Trophoblast cell (in vitro differentiated cells and primary cell): ENCODE measurements at places on chromosomes 4 and X.
A peak's percentile ranks its signal among the peaks of the same experiment; 100 is the strongest.

DNA sequence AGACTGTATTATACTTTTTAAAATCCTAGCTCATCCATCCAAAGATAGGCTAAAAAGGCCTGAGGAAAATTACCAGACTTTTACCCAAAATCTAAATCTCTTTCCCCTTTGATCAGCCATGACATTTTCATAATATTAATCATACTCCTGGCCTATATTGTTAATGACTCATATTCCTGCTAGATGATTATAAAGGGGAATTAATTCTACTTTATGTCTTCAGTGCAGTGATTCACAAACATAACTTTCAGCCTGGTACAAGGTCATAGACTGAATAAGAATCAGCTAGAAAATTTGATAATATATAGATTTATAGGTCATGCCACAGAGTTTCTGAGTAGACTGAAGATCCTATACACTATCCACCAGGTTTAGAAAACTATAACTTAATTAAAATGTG lies 1905.4 kb downstream of the C4orf33 start:
- no peaks in the 10 kb centered on the region for H3K4me1 ChIP-seq
- H3K27ac ChIP-seq, result no peak overlapping the region
- H3K4me3 ChIP-seq, result no peak overlapping the region
- H3K36me3 ChIP-seq, result no peaks in the 10 kb centered on the region
- H3K27me3 ChIP-seq, result no peaks in the 10 kb centered on the region
- DNase-seq, result no peak

- H3K27ac ChIP-seq, result no peak overlapping the region
- no peak for DNase-seq
- peaks cover 3% of the 10 kb centered on the region for H3K4me1 ChIP-seq
- H3K27me3 ChIP-seq, result no peaks in the 10 kb centered on the region
- H3K36me3 ChIP-seq, result no peaks in the 10 kb centered on the region
Observed at GRCh38 chrX:112630187-112630586, 49.6 kb downstream of the LHFPL1 start.

DNA sequence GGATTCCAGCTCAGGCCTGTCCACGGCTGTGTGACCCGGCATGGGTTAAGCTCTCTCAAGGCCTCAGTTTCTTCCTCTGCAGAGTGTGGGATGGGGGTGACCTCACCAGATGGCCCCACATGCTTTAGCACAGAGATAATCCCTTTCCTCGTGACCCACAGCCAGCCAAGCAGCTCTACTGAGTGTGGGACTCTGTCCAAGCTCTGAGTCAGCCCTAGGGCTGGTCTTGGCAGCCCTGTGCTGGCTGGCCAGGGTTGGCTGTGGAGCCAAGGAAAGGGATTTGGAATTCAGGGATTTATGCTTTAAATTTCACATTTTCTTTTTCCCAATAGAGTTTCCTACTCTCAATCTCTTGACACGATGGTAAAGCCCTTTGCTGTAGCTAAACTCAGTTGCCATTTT lies 19.7 kb upstream of the SPON2 start:
- DNase-seq, result no peak
- no peak overlapping the region for H3K4me3 ChIP-seq
- no peak overlapping the region for H3K27ac ChIP-seq
- no peaks in the 10 kb centered on the region for H3K36me3 ChIP-seq
- no peaks in the 10 kb centered on the region for H3K4me1 ChIP-seq

GRCh38 chr4:113169368-113169767 lies 119.9 kb downstream of the ANK2 start:
- no peaks in the 10 kb centered on the region for H3K36me3 ChIP-seq
- no peaks in the 10 kb centered on the region for H3K4me1 ChIP-seq
- no peaks in the 10 kb centered on the region for H3K27me3 ChIP-seq
- no peak overlapping the region for H3K27ac ChIP-seq
- DNase-seq, result peak; percentile 49

DNA sequence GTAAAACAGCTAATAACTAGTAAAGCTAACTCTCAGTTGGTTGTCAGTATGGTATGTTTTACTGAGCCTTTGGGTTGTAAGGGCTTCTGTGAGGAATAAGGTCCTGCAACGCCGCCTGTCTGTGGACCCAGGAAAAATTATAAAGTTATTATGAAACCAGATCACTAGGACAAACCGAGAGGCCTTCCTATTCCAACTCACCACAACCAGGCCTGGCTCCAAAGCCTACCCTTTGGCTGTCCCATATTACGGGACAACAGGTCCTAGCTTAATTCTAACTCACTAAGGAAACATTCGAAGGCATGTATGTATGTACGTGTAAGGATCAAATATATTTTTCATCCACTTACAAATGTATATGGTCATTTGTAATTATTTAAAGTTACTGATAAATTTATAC lies 1.4 kb downstream of the ANKRD17 start:
- H3K27ac ChIP-seq, result peak overlapping the region; percentile 27
- H3K36me3 ChIP-seq, result no peaks in the 10 kb centered on the region
- no peaks in the 10 kb centered on the region for H3K27me3 ChIP-seq
- DNase-seq, result peak; percentile 76
- H3K4me3 ChIP-seq, result peak overlapping the region; percentile 42

DNA sequence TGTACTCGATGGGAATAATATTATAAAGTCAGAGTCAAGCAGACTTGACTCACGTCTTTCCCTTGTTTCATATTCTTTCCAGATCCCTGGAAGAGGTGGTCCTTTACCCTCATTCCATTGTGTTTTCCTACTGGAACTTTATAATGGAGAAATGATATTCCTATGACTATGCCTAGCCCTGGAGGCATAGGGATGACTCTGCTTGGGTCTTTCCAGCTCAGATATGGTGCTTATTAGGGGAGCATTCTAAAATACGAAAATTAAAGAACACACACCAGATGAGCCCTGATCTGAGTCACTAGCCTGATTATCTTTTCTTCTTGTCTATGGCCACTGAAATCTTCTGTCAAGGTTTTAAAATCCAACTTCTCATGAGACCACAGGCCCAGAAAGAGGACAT lies 231.4 kb downstream of the ANKRD50 start:
- no peaks in the 10 kb centered on the region for H3K36me3 ChIP-seq

DNA sequence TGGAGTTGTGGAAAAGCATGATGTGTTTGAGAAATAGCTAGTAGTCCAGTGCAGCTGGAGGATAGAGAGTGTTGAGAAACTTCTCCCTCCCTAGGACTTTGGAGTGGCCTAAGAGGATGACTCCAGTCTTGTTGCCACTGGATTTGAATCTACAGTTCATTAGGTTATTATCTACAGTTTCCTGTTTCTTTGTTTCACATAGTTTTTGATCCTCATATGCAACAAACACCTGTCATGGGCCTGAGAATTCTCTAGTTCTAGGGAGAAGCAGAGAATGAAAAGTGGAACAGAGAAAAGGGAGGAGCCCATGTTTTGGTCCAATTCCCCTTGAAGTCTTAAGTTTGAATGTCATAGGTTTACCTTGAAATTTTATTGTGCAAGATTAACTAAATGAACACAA lies 73.6 kb upstream of the TBC1D9 start:
- H3K27me3 ChIP-seq, result no peaks in the 10 kb centered on the region
- no peak for DNase-seq
- H3K36me3 ChIP-seq, result no peaks in the 10 kb centered on the region
- no peak overlapping the region for H3K27ac ChIP-seq
- H3K4me1 ChIP-seq, result peaks cover 5% of the 10 kb centered on the region
- no peak overlapping the region for H3K4me3 ChIP-seq

DNA sequence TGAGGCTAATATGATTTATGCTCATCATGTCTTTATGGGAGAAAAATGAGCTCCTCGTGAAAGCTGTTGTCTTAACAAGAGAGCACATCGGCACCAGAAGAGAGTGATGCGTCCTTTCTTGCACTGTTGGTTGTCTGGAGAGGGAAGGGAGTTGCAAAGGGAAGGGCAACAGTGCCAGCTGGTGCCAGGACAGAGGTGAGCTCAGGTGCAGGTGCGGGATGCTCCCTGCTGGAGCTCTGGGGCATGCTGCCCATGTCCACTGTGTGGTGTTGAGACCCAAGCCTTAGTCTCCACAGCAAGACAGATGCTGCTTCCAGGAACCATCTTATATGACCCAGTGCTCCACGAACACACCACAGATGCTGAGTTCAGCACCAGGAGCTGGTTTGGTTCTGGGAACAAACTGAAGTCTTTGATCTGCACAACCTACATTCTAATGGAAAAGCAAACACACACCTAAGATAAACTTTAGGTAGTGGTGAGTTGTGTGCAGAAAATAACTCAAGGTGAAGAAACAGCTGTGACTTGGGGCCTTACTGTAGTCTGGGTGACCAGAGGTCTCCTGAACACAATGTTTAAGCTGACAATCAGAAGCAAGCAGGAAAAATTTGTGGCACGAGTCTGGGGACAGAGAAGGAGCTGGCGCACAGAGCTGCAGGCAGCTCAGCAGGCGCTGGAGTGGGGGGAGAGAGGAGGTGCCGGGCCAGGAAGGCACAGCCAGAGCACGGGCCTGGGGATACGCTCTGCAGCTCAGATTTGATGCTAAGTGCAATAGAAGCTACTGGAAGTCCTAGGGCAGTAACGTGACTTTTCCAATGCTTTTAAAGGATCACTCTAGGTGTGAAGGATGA lies 73.2 kb downstream of the HAUS3 start:
- H3K36me3 ChIP-seq, result no peaks in the 10 kb centered on the region
- H3K4me1 ChIP-seq, result no peaks in the 10 kb centered on the region
- no peak for DNase-seq
- no peak overlapping the region for H3K27ac ChIP-seq
- no peak overlapping the region for H3K4me3 ChIP-seq
- no peaks in the 10 kb centered on the region for H3K27me3 ChIP-seq

- H3K27me3 ChIP-seq, result no peaks in the 10 kb centered on the region
- no peak overlapping the region for H3K27ac ChIP-seq
- peaks cover 4% of the 10 kb centered on the region for H3K4me1 ChIP-seq
- peak; percentile 20 for DNase-seq
Observed at GRCh38 chr4:46648088-46648744, 258.3 kb upstream of the GABRA2 start.

- H3K27ac ChIP-seq, result peak overlapping the region; percentile 48
- H3K27me3 ChIP-seq, result no peaks in the 10 kb centered on the region
- no peaks in the 10 kb centered on the region for H3K36me3 ChIP-seq
- no peak overlapping the region for H3K4me3 ChIP-seq
- DNase-seq, result peak; percentile 26
Observed at GRCh38 chr4:139630991-139631390, 34.6 kb upstream of the MGST2 start.

GRCh38 chr4:81106150-81106549 lies 75.6 kb downstream of the BMP3 start:
- no peak overlapping the region for H3K4me3 ChIP-seq
- no peak for DNase-seq
- H3K36me3 ChIP-seq, result no peaks in the 10 kb centered on the region
- H3K27ac ChIP-seq, result no peak overlapping the region

- peaks cover 1% of the 10 kb centered on the region for H3K4me1 ChIP-seq
- DNase-seq, result no peak
- H3K27ac ChIP-seq, result no peak overlapping the region
- H3K27me3 ChIP-seq, result no peaks in the 10 kb centered on the region
- H3K36me3 ChIP-seq, result no peaks in the 10 kb centered on the region
Observed at GRCh38 chr4:142544039-142544438, 302.1 kb downstream of the INPP4B start.

- no peak overlapping the region for H3K27ac ChIP-seq
- no peaks in the 10 kb centered on the region for H3K27me3 ChIP-seq
- no peak overlapping the region for H3K4me3 ChIP-seq
Observed at GRCh38 chr4:94726524-94727123, 31.1 kb upstream of the BMPR1B start.

GRCh38 chr4:16377887-16378286 lies 151.6 kb upstream of the TAPT1 start:
- H3K36me3 ChIP-seq, result no peaks in the 10 kb centered on the region
- H3K4me3 ChIP-seq, result no peak overlapping the region
- H3K4me1 ChIP-seq, result no peaks in the 10 kb centered on the region
- DNase-seq, result no peak
- H3K27me3 ChIP-seq, result no peaks in the 10 kb centered on the region

GRCh38 chrX:153704021-153704526 lies 16.3 kb downstream of the SLC6A8 start:
- H3K27ac ChIP-seq, result no peak overlapping the region
- no peak overlapping the region for H3K4me3 ChIP-seq
- peaks cover 6% of the 10 kb centered on the region for H3K4me1 ChIP-seq
- DNase-seq, result no peak
- no peaks in the 10 kb centered on the region for H3K27me3 ChIP-seq
- H3K36me3 ChIP-seq, result peaks cover 68% of the 10 kb centered on the region

DNA sequence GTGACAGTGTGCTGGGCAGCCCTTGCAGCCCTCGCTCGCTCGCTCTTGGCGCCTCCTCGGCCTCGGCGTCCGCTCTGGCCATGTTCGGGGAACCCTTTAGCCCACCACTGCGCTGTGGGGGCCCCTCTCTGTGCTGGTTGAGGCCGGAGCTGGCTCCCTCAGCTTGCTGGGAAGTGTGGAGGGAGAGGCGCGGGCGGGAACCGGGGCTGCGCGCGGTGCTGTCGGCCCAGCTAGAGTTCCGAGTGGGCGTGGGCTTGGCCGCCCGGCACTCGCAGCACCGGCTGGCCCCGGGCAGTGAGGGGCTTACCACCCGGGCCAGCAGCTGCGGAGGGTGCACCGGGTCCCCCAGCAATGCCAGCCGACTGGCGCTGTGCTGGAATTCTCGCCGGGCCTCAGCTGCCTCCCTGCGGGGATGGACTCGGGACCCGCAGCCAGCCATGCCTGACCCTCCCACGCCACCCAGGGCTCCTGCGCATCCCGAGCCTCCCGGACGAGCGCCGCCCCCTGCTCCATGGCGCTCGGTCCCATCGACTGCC lies 770.1 kb upstream of the GALNTL6 start:
- H3K4me3 ChIP-seq, result no peak overlapping the region
- H3K36me3 ChIP-seq, result no peaks in the 10 kb centered on the region
- H3K4me1 ChIP-seq, result no peaks in the 10 kb centered on the region

DNA sequence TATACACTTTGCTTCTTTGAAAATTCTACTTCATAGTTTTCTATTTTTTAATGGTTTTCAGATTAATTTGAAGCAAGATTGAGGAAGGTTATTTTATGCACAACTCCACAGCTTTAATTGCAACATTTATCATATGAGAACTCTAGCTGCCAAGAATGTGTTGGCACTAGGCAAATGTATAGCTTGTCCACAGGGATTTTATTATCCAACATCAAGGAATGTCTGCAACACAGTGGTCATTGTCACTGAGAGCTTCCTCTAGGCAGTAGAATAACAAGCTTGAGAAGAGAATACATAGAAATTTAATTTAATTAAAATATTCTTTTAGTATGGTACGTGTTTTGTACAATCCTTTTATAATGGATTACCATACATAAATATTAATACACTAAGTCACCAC lies 1600.8 kb downstream of the ARAP2 start:
- DNase-seq, result no peak
- H3K27me3 ChIP-seq, result no peaks in the 10 kb centered on the region
- H3K27ac ChIP-seq, result no peak overlapping the region
- H3K4me3 ChIP-seq, result no peak overlapping the region
- no peaks in the 10 kb centered on the region for H3K36me3 ChIP-seq

DNA sequence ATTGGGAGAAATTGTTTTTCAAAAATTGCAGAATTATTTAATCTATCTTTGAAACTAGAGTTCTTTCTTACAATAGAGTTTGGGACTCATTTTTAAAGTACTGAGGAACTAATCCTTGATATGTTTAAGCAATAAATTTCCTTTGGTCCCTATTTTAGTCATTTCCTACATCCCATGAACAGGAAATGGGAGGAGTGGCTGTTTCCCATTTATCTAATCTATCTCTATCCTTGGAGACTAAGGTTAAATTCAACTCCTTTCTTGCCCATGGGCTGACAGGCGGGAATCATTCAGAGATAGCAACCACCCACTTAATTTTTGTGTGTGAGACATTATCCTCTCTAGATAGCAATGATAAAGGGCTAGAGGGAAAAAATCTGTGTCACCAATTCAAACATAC lies 131.6 kb upstream of the EMCN start:
- no peaks in the 10 kb centered on the region for H3K36me3 ChIP-seq
- H3K4me3 ChIP-seq, result no peak overlapping the region
- no peaks in the 10 kb centered on the region for H3K27me3 ChIP-seq
- no peak overlapping the region for H3K27ac ChIP-seq
